Renal cortex interstitium (tissue), 15 donors: ENCODE measurements at places on chromosomes 5 and 9. TPM values are rescaled to one million over a fixed set of nuclear protein-coding genes. Genes with fewer than 3 reads are reported as not detected.

TOR2A gene
- polyA plus RNA-seq = 19.0 TPM

SOHLH1 gene
- polyA plus RNA-seq = not detected

ZNF883 gene
- 9.0 TPM for polyA plus RNA-seq

OBP2B gene
- polyA plus RNA-seq = not detected

CDH9 gene
- polyA plus RNA-seq = 9.8 TPM
